RWPE2 (cell line): ENCODE measurements at places on chromosomes 1 and 21.
A peak's percentile ranks its signal among the peaks of the same experiment; 100 is the strongest.

DNA sequence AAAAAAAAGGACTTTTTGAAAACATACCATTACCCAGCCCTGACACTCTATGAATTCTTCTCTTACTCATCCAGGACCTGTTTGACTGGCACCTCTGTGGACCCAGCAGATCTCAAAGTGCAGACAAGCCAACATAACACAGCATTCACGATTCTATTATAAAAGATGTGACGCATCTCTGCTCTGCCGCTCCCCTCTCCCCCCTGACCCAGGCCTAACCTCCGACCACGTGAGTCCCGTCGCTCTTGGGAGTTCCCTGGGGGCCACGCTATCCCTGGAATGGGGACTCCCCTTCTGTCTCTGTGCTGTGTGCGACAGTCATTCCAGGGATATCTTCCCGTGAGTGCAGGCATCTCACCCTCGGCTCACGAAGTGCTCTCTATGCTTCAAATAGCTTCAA is 21.1 kb downstream of the LRRC38 start:
- no peaks in the 10 kb centered on the region for H3K4me1 ChIP-seq
- H3K36me3 ChIP-seq, result no peaks in the 10 kb centered on the region
- no peak overlapping the region for H3K4me3 ChIP-seq

DNA sequence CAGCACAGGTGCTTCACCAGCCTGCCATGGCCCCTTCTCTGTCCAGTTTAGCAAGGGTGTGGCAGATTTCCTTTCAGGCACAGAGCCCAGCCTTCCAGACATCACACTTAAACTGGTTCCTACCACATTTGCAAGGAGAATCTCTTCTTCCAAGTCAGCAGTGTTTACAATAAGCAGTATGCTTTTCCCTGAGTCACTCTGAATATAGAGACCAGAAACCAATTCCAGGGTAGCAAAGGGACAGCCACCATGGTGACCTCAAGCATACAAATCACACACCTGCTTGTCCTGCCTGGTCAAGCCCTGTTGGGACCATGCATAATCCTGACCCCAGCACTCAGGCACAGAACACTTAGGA is 8.7 kb upstream of the CBR3 start:
- H3K4me3 ChIP-seq, result no peak overlapping the region
- no peak for DNase-seq
- H3K36me3 ChIP-seq, result no peaks in the 10 kb centered on the region
- no peaks in the 10 kb centered on the region for H3K27me3 ChIP-seq
- peaks cover 12% of the 10 kb centered on the region for H3K4me1 ChIP-seq

- H3K27ac ChIP-seq, result peak overlapping the region; percentile 96
- peak; percentile 89 for DNase-seq
- H3K36me3 ChIP-seq, result peaks cover 33% of the 10 kb centered on the region
- H3K4me1 ChIP-seq, result peaks cover 76% of the 10 kb centered on the region
- no peaks in the 10 kb centered on the region for H3K27me3 ChIP-seq
Observed at GRCh38 chr1:93614986-93615581, 66.6 kb downstream of the BCAR3 start.

DNA sequence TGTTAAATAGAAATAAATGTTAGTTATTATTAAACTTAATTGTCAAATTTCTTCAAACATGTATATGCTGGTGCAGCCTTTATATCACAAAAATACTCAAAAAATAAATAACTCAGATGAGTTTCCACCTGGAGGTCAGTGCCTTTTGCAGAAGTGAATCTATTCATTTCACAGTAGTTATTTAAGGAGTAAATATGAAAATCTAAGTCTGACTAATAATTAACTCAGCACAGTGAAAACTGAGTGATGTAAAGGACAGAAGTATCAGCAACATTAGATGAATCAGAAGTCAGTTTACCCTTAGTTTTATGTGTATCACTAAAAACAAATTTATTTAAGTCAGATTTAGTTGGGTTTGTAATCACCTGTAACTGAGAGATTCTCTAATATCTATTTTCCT is 2135.4 kb downstream of the MRPL39 start:
- peaks cover 9% of the 10 kb centered on the region for H3K27me3 ChIP-seq
- no peak for DNase-seq
- no peaks in the 10 kb centered on the region for H3K4me1 ChIP-seq
- no peak overlapping the region for H3K4me3 ChIP-seq
- H3K27ac ChIP-seq, result no peak overlapping the region

DNA sequence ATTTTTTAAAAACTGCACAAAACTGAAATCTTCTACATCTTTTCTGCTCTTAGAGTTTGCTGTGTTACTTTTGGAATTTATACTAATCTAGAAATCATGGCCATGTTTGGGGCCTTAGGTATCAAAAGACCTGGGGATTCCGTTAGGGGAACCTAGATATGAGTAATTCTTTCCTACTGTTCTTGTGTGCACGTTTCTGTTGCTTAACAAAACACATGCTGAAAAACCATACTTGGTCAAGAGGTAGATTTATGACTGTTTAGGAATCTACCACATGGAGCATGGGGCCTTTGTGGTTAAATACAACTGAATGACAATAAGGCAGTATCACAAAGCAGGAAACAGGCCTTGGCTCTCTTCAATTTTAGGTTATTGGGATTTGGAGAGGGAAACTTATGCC is 291.9 kb upstream of the USP25 start:
- no peaks in the 10 kb centered on the region for H3K4me1 ChIP-seq
- no peaks in the 10 kb centered on the region for H3K27me3 ChIP-seq
- H3K27ac ChIP-seq, result no peak overlapping the region
- H3K36me3 ChIP-seq, result no peaks in the 10 kb centered on the region
- no peak overlapping the region for H3K4me3 ChIP-seq

DNA sequence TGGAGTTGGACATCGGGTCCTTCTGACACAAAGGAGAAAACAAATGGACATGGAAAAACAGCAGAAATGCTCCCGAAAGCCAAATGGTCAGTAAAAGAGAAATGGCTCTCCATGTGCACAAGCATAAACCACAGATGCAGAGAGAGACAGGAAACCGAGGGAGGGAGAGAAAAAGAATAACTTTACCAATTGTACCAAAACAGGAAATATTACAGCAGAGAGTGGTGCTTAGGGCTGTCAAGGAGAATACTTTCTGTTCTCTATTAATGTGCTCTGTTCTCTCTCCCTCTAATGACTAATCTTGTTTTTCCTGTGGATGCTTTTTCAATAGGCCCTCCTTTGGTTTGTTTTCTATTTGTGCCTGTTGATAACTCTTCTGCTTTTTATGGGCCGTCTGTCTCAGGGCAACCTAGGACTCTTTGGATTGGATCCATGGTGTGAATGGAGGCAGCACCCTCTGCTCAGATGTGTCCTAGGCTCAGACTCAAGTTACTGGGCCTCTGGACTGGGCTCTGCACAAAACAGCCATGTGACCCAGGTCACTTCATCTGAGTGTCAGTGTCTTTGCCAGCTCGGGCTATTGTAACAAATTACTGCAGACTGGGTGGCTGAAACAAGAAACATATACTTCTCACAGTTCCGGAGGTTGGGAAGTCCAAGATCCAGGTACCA is 663.0 kb downstream of the NPHP4 start:
- no peaks in the 10 kb centered on the region for H3K36me3 ChIP-seq
- no peak overlapping the region for H3K4me3 ChIP-seq
- no peaks in the 10 kb centered on the region for H3K27me3 ChIP-seq
- H3K27ac ChIP-seq, result no peak overlapping the region

GRCh38 chr1:181169281-181169865 is 80.9 kb downstream of the IER5 start:
- no peaks in the 10 kb centered on the region for H3K4me1 ChIP-seq
- no peaks in the 10 kb centered on the region for H3K36me3 ChIP-seq
- no peak for DNase-seq
- no peak overlapping the region for H3K27ac ChIP-seq

GRCh38 chr1:19656780-19657466 is 7.8 kb upstream of the HTR6 start:
- peaks cover 7% of the 10 kb centered on the region; the same call in 1 of the 2 replicates for H3K36me3 ChIP-seq
- no peaks in the 10 kb centered on the region for H3K27me3 ChIP-seq
- no peak for DNase-seq
- peaks cover 22% of the 10 kb centered on the region for H3K4me1 ChIP-seq

GRCh38 chr1:184389446-184389845 is 2.6 kb downstream of the C1orf21 start:
- peaks cover 37% of the 10 kb centered on the region for H3K4me1 ChIP-seq
- H3K36me3 ChIP-seq, result no peaks in the 10 kb centered on the region
- H3K27ac ChIP-seq, result peak overlapping the region; percentile 68
- no peaks in the 10 kb centered on the region for H3K27me3 ChIP-seq
- DNase-seq, result no peak
- no peak overlapping the region for H3K4me3 ChIP-seq

DNA sequence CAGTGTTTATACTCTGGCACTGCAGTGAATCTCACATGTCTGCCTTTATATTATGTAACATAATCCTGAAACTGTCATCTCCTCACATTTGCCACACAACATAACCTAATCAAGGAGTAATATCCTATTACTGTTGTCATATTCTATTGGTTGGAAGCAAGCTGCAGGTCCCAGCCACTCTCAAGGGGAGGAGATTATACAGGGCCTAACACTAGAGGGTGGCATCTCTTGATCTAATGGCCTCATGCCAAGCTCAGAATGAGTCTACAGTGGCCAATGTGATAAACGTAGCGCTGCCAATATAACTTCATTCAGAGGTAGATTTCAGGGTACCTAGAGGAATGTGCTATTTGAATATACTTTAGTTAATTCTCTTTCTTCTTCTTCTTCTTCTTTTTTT is 166.8 kb downstream of the BACH1 start:
- no peak overlapping the region for H3K27ac ChIP-seq
- no peaks in the 10 kb centered on the region for H3K36me3 ChIP-seq
- H3K27me3 ChIP-seq, result no peaks in the 10 kb centered on the region
- no peaks in the 10 kb centered on the region for H3K4me1 ChIP-seq
- DNase-seq, result no peak
